ENCODE measurements at places on chromosomes 3 and 15.

DNA sequence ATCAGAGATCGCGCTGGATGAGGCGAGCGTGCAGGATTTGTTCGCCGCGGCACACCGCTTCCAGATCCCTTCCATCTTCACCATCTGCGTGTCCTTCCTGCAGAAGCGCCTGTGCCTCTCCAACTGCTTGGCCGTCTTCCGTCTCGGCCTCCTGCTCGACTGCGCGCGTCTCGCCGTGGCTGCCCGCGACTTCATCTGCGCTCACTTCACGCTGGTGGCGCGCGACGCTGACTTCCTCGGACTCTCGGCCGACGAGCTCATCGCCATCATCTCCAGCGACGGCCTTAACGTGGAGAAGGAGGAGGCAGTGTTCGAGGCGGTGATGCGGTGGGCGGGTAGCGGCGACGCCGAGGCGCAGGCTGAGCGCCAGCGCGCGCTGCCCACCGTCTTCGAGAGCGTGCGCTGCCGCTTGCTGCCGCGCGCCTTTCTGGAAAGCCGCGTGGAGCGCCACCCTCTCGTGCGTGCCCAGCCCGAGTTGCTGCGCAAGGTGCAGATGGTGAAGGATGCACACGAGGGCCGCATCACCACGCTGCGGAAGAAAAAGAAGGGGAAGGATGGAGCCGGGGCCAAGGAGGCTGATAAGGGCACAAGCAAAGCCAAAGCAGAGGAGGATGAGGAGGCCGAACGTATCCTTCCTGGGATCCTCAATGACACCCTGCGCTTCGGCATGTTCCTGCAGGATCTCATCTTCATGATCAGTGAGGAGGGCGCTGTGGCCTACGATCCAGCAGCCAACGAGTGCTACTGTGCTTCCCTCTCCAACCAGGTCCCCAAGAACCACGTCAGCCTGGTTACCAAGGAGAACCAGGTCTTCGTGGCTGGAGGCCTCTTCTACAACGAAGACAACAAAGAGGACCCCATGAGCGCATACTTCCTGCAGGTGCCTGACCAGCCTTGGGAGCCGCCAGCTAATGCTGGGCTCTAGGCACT lies 819 bp downstream of the KLHL40 start:
- no peak for DNase-seq

DNA sequence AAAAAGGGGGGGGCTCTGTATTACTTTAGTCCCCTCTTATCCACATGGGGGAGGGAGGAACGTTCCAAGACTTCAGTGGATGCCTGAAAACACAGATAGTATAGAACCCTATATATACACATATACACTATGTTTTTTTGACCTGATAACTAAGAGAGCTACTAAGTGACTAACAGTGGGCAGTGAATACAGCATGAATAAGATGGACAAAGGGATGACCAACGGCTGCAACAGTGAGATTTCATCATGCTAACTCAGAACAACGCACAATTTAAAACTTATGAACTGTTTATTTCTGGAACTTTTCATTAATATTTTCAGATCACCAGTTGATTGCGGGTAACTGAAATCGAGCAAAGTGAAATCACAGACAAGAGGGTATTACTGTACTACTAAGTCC lies 7.3 kb downstream of the DCUN1D1 start:
- no peak for DNase-seq

DNA sequence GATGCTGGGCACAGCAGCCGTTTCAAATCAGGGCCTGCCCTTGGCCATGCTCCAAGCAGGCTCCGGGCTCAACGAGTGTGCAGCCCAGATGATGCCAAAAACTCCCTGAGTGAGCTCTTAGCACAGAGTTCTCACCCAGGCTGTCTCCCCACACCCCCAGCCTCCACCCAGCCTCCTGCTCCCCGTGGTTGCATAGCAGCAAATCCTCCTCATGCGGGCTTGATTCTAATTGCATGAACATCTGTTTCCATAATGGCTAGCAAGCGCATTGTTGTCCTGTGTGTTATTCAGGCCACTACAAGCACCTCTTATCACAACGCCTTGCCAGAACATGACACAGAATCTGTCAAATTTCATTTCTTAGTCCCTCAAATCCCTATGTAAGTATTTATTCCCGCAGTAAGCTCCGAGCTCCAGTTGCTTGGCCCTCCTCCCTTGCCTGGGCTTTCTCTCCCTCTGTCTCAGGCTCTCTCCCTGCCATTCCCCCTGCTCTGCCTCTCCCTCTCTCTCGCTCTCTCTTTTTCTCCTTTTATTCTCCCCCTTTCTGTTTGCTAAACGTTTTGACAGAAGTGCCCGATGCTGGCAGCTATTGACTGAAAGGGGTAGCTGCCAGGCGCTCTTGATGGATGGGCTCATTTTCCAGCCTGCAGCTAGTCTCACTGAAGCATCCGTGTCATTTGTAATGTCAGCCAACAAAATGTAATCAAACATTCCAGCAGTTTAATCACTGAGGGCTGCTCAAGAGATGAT lies 306.5 kb downstream of the IL20RB start:
- no peak for DNase-seq

- no peak for DNase-seq
These were observed 56.7 kb downstream of the MYO1E start for GRCh38 chr15:59315914-59316451.

DNA sequence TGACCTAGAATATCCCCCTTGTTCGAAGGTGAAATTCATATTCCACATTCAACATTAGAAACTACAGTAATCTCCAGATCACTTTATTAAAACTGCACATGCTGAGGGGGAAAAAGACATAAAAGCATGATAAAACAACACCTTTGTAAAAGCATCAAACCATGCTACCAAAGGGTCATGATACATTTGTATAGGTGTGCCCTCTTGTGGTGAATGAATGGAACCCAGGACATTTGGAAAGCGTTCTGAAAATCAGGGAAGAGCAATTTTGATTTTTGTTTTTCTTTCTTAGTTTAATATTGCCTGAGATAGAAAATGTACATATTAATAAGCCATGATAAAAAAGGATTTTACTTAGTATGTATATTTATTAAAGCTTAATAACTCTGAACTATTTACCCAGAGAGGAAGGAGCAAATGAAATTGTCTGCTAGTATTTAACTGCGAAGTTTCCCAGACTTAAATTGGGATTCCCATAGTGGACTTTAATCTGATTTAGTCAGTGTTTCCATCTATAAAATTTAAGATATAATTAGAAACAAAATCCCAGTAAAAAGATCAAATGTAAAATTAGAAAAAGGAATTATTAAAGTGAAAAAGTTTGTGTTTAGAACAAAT lies 105.8 kb upstream of the ARL6 start:
- DNase-seq = no peak

DNA sequence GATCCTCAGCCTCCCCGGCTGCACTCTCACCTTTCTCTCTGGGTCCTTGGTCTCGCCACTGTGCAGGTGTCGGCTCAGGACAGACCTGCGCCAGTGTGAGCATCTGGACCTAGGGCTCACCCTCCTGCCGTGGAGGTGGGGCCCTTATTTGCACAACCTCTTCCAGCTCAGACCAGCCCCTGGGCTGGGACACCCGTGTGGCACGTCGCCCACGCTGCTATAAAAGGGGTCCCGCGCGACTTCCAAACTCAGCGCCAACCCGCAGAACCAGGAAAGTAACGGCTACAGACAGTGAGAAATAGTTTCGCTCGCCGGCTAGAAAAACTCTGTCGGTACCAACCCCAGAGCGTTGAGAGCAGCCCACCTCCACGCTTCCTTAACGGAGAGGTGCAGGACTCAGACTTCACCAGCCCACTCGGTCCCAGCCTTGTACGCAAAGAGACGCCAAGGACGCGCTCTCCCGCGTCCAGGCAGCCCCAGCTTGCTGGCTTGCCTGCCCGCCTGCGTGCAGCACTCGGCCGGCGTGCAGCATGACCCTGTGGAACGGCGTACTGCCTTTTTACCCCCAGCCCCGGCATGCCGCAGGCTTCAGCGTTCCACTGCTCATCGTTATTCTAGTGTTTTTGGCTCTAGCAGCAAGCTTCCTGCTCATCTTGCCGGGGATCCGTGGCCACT lies at the start of the genes DUOX2 and DUOXA2:
TSS of gene DUOX2 (minus strand) at position 97 of the 675 bp plus-strand sequence. CDS start 761 bp downstream, outside the sequence.
TSS of gene DUOXA2 (plus strand) at position 251 of the 675 bp plus-strand sequence. CDS start at position 531, 280 bp downstream.
- DNase-seq = no peak
